Hindlimb muscle (tissue), 1 donor: ENCODE measurements at places on chromosomes 1 and 21. TPM values are rescaled to one million over a fixed set of nuclear protein-coding genes. Genes with fewer than 3 reads are reported as not detected.
A peak's percentile ranks its signal among the peaks of the same experiment; 100 is the strongest.

- DNase-seq: no peak
Observed at GRCh38 chr1:221998186-221998612, 256.3 kb upstream of the DUSP10 start.

GRCh38 chr1:225767634-225768540, 9.7 kb upstream of the SRP9 start:
- peak; percentile 65 for DNase-seq

DNA sequence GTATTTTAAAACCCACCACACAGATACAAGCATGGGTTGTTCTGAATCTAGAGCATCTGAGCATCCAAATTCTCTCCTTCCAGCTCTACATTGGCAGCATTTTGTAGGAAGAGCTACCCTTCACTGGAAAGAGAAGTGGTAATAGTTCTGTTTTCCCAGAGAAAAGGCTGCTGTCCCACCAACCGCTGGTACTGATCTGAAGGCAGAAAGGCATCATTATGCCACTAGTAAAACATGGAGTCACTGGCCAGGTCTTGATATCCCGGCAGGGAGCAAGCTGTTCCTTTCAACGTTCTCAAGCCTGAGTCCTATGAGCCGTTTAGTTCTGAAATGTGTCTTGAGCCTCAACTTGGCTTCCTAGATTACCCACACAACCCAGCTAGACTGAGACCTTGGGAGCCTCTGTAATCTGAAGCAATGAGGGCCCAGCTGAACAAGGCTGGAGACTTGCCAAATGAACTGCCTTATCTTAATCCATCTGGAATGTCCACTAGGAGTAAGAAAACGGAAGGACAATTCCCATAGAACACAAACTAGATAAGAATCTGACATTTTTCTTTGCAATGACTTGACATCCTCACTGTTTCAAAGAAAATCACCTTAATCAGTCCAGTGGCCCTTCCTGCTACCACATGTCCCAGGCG, 116.8 kb downstream of the KCNH1 start:
- no peak for DNase-seq

DNA sequence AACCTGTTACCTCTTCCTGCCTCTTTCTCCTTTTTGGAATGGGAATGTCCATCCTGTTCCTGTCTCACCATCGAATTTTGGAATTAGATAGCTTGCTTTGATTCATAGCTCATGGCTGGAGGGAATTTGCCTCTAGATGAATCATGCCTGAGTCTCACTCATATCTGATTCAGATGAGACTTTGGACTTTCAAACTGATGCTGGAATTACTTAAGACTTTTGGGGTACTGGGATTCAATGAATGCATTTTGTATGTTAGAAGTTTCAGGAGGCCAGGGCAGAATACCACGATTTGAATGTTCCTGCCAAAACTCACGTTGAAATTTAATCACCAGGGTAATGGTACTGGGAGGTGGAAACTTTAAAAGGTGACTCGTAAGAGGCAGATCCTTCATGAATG, 132.4 kb downstream of the DSCAM start:
- no peak for DNase-seq

DNA sequence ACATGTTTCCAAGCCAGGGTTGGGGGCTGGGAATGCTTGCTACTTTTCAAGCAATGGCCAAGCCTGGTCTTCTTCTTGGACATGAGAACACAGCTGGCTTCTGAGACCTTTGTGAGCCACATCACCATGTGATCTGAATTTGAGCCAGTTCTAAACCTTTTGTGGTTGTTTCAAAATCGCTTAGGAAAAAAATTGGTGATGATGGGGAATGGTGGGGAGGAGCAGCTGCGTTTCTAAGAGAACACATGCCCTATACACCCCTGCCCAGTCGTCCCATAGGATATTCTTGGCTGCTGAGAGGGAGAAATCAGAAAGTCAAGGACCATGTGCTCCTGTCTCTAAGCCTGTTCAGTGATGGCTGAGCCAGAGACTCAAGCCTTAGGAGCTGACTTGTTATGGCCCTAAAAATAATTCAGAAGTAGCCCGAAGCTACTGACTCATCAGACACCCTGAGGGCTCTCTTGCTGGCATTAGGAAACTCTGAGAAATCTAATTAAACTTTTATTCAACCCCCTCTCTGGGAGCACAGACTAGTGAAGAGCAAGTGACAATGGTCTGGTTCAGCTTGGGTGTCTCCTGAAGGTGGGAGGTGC, 30.5 kb downstream of the CCDC185 start:
- no peak for DNase-seq

- no peak for DNase-seq
Observed at GRCh38 chr1:185790194-185790735, 56.1 kb downstream of the HMCN1 start.

- no peak for DNase-seq
Observed at GRCh38 chr1:228286505-228287417, 78.9 kb downstream of the OBSCN start.

- DNase-seq: no peak
Observed at GRCh38 chr21:27704567-27705166, 737.8 kb upstream of the ADAMTS5 start.

- DNase-seq: no peak
Observed at GRCh38 chr1:156717351-156717750, 10.9 kb upstream of the METTL25B start.

DNA sequence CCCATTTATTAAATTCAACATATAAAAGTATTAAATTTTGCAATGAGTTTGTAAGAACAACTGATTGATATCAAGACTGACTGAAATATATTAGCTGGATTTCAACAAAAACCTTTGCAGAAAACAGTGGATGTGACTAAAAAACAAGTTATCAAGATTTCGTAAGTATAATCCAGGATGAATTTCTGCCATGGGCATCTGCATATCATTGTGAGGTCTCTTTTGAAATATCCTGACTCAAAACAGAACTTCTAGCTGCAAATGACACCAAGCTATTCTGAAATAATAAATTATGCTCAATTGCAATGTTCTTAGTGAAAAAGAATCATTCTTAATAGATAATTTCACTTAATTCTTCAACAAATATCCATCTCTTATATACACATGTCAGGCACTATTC, 52.6 kb downstream of the CD34 start:
- DNase-seq: no peak

The HSD3B1 gene
- polyA plus RNA-seq: not detected

The CD1E gene
- 0.32 TPM for polyA plus RNA-seq

The PCBP3 gene
- 0.81 TPM for polyA plus RNA-seq

The POTED gene
- not detected for polyA plus RNA-seq

The G0S2 gene
- polyA plus RNA-seq: 12.3 TPM
